SK-MEL-5 (cell line): ENCODE measurements at places on chromosomes 2 and 18. TPM values are rescaled to one million over a fixed set of nuclear protein-coding genes. Genes with fewer than 3 reads are reported as not detected.

REEP1 gene
- total RNA-seq, result 1.0 and 2.0 TPM in 2 replicates

ICA1L gene
- 0.61 and 2.1 TPM in 2 replicates for total RNA-seq

GKN2 gene
- not detected in 2 replicates for total RNA-seq

SKOR2 gene
- not detected in 2 replicates for total RNA-seq

NEU4 gene
- total RNA-seq, result not detected in 2 replicates

PTPN18 gene
- 17.2 and 19.3 TPM in 2 replicates for total RNA-seq

PRR30 gene
- not detected in 2 replicates for total RNA-seq

COLEC11 gene
- not detected in 2 replicates for total RNA-seq

CGREF1 gene
- 20.4 and 22.3 TPM in 2 replicates for total RNA-seq

- no peak for DNase-seq
Observed at GRCh38 chr2:177403838-177404237, 11.3 kb downstream of the AGPS start.

DNA sequence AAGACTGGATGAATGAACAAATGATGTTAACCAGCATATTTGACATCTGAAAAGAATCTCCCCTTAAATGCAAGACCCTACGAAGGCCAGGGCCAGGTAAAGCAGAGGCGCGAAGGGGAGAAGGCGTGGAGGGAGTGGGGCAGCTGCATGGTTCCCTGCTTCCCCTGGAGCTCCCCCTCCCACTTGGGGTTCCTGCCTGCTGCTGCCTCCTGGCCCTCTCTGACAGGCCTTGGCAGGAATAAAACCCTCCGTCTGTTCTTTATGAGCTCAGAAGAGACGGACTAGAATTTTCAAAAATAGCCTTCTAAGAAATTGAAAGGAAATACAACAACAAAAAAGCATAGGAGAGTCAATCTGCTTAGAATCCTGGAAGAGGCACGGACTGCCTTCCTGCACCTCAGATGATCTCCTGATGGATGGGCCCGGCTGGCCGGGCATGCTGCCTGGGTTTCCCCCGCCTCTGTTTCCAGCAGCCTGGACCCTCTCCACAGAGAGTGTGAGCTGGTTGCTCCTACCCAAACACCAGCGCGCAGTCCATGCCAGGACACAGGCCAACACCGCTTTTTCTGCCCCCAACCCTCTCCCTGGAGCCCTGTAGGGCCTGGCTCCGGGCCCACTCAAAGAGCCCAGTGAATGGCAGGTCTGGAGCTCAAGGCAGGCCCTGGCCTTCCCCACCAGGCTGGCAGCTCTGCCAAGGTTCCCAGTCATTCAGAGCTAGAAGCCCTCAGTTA lies 23.9 kb downstream of the CFAP65 start:
- DNase-seq, result no peak

GRCh38 chr2:128770143-128771085 lies 451.7 kb upstream of the HS6ST1 start:
- no peak for DNase-seq

DNA sequence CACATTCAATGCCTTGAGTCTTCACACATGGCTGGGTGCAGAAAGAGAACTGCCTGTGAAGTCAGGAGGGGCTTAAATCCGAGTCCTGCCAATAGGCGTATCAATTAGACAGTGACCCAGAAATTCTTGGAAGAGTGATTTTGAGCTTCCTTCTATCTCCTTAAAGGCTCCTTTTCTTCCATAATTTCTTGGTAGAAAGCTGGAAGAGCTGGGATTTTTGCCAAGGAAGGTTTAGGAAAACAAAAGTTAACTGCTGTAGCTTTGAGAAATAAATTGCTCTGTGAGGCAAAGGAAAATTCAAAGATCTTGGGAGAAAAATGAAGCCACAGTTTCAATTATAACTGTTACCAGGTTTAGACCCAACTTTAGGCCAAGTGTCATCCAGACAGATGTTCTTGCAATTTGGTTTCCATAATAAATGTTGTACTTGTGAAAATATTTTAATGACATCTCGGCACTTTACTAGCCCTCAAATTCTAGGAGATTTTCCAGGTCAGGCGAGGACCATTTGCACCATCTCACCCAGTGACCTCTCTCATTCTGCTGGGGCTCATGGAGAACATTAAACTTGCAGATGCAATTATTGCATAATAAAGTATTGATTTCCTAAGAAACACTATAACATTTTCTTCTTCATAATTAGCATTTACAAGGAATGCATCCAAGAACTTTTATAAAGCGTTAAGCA lies 329.7 kb upstream of the MEIS1 start:
- DNase-seq, result no peak

GRCh38 chr2:230408244-230408842 lies 7.7 kb upstream of the SP100 start:
- DNase-seq, result no peak

DNA sequence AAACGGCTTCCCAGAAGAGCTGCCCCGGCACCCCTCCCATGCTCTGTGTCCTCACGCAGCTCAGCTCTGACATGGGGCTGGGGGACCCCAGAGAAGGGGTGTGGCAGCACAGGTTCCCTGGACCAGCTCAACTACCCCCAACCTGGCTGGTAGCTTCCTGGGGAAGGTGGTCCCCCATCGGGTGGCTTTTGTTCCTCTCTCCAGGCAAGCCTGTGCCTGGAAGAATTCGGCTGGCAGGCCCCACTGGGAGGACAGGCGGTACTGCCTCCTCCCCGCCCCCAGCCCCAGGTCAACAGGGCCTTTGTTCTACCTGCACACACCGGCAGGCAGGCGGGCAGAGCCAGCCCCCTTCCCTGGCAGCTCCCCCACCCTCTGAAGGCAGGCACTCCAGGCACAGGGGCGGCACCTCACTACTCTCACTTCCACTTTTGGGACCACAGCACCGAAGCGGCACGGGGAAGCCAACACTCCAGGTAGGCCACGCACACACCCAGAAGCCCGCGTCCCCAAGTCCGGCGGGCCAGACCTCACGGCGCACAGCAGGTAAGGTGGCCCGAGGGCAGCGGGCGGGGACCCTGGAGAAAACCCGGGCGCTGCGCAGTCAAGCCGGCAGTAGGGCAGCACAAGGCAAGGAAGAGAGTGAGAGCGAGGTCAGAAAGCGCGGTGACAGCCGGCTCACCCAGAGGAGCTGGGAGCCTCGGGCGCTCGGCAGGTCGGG lies 1.3 kb downstream of the HS6ST1 start:
- no peak for DNase-seq

- DNase-seq, result no peak
Observed at GRCh38 chr2:9250091-9250490, 43.5 kb downstream of the ASAP2 start.

DNA sequence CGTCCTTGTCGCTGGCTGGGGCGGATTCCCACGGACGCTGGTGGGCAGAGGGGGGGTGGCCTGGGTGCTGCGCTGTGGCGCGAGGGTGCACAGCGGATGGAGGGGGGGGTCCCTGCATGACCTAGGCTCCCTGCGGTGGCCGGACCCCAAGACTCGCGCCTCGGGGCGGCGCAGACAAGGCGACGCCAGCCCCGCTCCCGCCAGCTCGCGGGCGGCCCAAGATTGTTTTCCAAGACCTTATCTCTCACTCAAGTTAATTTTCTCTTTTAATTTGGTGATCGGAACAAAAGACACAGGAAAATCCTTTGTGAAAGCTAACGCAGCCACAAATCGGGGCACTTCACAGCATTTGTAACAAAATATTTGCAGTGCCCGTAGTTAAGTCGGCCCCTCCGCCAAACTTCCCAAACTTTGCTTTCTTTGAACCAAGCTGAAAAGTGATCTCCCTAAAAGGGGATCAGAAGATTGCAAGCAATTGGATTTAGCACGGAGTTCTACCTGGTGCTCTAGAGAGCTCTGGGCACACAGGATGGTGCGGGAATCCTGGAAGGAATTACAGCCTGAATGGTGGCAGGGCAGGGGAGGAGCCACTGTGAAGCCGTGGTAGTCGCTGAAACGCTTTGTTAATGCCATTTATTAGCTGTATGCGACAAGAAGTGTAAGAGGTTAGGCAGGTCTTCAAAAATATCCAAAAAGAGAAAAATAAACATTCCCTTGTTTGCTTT lies 4.8 kb upstream of the ID2 start:
- no peak for DNase-seq

GRCh38 chr2:6264198-6264597 lies 572.0 kb downstream of the SOX11 start:
- no peak for DNase-seq

GRCh38 chr2:172234716-172235691 lies 132.3 kb upstream of the DLX2 start:
- DNase-seq, result no peak

GRCh38 chr2:137799600-137799999 lies 164.7 kb upstream of the HNMT start:
- DNase-seq, result no peak

DNA sequence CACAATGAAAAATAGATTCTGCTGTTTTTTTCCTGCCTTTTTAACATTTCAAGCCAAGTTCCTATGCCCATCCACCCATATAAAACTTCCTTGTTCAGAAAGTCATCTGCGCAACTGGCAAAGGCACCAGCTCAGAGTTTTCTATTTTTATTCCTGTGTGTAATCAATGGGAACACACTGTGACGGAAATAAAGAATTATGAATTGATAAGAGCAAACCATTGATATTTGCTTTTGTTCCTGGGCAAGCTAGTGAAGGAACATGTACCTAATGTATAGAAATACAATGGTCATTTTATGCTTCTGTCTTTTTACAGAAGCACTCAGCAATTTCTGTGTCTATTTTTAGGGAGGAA lies 30.8 kb upstream of the AAK1 start:
- no peak for DNase-seq

DNA sequence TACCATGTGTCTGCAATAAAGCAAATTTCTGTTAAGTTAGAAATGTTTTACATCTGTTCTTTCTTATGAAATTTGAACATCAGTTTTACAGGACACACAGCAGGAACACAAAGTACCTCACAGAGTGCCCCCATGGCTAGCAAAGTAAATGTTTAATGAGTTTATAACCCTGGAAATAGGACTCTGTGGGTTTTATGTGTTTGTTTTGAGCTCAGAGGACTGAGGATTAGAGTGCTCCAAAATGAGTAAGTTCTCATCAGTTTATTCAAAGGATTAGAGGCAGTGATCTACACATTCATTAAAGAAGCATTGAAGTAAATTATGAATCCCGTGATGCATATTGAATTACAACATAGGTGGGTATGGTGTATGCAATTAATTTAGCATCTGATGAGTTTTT lies 281.8 kb downstream of the GULP1 start:
- no peak for DNase-seq

- no peak for DNase-seq
Observed at GRCh38 chr18:30440351-30440750, 602.2 kb downstream of the DSC3 start.

DNA sequence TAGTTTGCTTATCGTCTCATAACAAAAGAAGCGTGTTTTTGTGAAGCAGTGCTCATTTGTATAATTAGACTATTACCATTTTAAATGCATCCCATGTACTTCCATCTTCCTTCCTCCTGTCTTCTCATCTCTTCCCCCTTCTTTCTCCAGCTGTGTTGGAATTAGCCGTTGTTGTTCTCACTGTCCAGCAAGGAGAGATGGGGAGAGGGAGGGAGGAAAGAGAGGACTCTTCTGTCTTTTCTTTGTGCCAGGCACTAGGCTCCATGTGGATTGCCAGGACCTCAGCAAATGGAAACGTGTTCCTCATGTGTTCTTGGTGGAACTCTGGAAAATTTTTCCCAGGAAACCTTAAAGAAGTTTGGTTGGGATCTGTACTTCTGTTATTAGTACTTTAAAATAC lies 131.7 kb downstream of the PHLPP1 start:
- no peak for DNase-seq

DNA sequence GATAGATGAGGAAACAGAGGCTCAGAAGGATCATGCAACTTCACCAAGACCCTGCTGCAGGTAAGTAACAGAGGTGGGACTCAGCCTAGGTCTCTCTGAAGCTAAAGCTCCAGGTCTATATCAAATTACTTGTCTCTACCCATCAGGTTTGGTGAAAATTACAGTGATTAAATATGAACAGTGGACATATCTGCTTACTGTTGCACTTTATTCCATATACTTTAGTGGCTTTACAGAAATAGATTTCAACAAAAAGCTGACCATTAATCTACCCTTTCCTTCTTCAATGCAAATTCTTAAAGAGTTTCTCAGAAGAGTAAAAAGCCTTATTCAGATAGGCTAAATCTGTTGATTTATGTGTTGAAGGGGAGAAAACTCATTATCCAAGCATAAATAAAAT lies 42.8 kb upstream of the STK17B start:
- no peak for DNase-seq

DNA sequence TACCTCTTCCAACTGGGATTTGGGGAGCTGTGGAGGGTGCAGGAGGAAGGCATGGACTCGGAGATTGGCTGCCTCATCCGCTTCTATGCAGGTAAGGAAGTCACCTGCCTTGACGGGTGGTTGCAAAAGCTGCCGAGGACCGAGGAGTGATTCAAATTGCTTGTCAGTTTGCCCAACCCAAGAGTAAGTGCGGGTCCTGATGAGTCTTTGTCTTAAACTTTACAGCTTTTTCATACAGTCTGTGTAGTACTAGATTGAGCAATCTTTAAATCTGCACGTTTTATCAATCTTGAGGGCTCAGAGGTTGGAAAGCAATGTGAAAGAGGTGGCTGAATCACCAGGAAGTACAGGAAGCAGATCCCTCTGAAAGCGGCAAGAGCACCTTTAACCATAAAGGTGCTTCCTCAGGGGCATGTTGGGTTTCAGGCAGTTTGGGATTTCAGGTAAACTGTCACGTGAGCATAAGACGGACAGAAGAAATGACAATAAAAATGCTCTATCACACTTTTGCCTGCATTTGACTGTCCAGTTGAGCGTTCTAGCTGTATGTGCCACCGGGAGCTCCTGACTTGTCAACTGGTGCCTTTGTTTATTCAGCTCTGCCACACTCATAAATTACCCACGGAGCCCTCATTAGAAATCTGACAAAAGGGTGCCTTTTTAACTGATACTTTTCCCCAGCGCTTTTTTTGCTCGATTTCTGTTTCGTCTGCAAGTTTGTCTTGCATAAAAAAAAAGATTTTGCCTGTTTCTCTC lies 2.0 kb downstream of the PHLPP1 start:
- DNase-seq, result peak; percentile 36

- no peak for DNase-seq
Observed at GRCh38 chr2:147607379-147607778, 237.4 kb upstream of the ACVR2A start.

DNA sequence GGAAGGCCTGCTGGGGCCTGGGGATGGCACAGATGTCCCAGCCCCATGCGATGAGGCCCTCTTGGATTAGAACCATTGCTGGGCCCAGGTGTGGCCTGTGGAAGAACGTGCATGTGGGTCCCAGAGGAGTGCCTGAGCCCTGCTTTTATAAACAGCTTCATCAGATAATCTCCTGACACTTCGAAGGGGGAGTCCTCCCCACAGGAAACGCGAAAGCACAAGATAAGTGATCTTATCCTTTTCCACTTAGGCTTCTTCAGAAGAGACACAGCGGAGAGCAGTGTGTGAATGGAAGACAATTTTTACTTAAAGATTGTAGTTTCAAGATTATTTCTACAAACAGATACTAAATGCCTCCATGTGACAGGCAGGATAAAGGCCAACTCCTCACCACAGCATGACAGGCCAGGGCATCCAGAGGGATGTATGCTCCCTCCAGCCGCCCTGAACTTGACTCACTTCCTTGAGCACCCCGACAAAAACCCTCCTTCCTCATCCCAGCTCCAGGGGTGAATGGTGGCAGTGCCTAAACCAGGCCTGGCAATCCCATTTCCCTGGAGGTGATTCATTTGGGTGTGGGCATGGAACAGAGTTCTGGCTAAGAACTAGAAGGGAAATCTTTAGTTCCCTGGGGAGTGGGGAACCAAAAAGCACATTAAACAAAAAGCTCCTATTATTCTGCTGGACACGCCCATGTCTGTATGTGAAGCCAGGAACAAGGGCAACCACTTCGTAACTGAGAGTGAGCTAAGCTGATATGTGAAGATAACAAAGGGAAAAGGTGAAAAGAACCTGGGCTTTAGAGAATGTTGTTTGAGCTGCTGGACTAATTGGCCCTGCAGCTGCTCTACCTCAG lies 56.2 kb upstream of the TMEM163 start:
- no peak for DNase-seq

GRCh38 chr2:55846426-55846825 lies 77.2 kb downstream of the EFEMP1 start:
- no peak for DNase-seq
